ENCODE measurements at places on chromosomes 7 and 10.

GRCh38 chr7:99719996-99720769 is 14.8 kb downstream of the CYP3A7 start:
- DNase-seq = no peak

- peak; percentile 42 for DNase-seq
Measured at GRCh38 chr7:138875794-138876193, 77.8 kb upstream of the ATP6V0A4 start.

GRCh38 chr7:158362001-158362400 is 225.6 kb downstream of the PTPRN2 start:
- no peak for DNase-seq

GRCh38 chr7:155377838-155378579 is 79.9 kb upstream of the EN2 start:
- no peak for DNase-seq

- no peak for DNase-seq
Measured at GRCh38 chr10:128859738-128860386, 607.2 kb upstream of the MGMT start.
